ENCODE measurements at places on chromosomes 7 and 10.

- H3K4me3 ChIP-seq: no peak overlapping the region
- no peaks in the 10 kb centered on the region for H3K36me3 ChIP-seq
- DNase-seq: no peak
- H3K27ac ChIP-seq: no peak overlapping the region
- no peaks in the 10 kb centered on the region for H3K27me3 ChIP-seq
Measured at GRCh38 chr7:27587429-27587828, 75.3 kb downstream of the HIBADH start.

- no peak overlapping the region for H3K4me3 ChIP-seq
- H3K36me3 ChIP-seq: no peaks in the 10 kb centered on the region
- H3K27ac ChIP-seq: no peak overlapping the region
- DNase-seq: no peak
- no peaks in the 10 kb centered on the region for H3K4me1 ChIP-seq
Measured at GRCh38 chr7:8232999-8233847, 28.7 kb downstream of the ICA1 start.

DNA sequence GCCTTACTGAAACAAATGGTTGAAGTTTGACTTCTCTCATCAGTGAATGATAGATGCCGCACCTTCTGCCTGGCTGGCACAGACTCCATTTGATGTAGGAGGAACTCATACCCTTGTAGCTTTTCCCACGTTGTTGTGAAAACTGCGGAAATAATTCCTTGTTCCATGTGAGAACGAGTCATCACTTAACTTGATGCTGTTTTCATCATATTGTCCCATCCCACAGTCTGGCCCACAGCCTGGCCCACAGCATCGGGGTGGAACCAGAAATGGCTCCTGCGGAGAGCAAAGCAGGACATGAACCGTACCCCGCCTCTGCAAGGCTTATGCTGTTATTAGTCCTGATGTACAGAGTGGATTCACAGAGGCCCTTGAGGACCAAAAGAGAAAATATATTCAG is 587.0 kb downstream of the SDK1 start:
- no peaks in the 10 kb centered on the region for H3K36me3 ChIP-seq
- H3K27me3 ChIP-seq: no peaks in the 10 kb centered on the region
- H3K27ac ChIP-seq: peak overlapping the region; percentile 33

DNA sequence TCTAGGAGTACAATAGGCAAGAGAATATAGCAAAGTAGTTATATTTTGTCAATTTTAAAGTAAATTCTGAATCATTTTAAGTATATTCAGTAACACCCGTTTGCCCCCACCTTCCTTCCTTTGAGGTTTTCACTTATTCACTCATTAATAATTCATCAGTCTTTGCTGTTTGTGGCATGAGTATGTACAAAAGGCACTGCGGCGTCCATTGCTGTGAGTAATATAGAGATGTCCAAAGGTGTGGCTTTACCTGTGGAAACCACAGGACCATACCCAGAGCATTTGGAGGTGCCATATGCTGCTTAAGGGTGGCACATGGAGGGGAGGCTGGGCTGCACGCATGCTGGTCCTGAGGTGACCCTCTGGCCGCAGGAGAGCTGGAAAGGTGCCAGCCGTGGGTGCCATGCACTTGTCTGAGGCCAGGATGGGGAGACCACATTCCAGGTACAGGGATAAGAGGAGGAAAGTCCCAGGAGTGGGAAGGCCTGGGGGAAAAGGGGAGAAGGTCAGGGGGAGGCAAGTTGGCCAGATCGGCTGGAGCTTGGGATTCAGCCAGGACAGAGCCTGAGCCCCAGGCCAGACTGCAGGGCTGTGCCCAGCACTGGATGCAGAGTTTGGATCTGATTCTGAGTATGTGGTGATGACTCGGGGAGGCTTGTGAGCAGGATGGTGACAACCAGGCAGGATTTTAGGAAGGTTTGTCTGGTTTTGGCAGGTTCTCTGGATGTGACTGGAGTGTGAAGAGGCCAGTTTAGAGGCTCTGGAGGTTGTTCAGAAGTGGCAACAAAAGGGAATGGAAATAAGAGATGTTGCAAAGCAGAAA is 223.4 kb downstream of the MGMT start:
- DNase-seq: no peak
- peaks cover 9% of the 10 kb centered on the region for H3K4me1 ChIP-seq
- no peak overlapping the region for H3K4me3 ChIP-seq
- H3K27me3 ChIP-seq: no peaks in the 10 kb centered on the region
- no peaks in the 10 kb centered on the region for H3K36me3 ChIP-seq
- no peak overlapping the region for H3K27ac ChIP-seq

DNA sequence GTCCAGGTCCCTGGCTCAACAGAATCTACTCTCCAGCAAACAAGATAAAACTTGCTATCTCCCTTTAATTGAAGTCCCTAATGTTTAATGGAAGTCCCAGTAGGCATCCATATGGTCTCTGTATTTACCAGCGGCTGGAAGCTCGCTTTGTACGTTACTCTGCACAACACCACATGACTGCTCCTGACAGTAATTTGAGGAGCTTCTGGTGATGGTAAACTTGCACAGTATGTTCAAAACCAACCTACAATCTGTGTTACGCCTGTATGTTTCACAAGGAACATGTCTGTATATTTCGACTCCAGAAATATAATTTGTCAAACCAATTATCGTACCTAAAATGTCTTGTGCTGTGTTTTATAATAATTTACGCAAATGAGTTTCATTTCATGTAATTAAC is 4.4 kb upstream of the TECPR1 start:
- peaks cover 11% of the 10 kb centered on the region for H3K4me1 ChIP-seq
- DNase-seq: no peak
- H3K27me3 ChIP-seq: no peaks in the 10 kb centered on the region
- no peak overlapping the region for H3K27ac ChIP-seq
- H3K4me3 ChIP-seq: no peak overlapping the region

DNA sequence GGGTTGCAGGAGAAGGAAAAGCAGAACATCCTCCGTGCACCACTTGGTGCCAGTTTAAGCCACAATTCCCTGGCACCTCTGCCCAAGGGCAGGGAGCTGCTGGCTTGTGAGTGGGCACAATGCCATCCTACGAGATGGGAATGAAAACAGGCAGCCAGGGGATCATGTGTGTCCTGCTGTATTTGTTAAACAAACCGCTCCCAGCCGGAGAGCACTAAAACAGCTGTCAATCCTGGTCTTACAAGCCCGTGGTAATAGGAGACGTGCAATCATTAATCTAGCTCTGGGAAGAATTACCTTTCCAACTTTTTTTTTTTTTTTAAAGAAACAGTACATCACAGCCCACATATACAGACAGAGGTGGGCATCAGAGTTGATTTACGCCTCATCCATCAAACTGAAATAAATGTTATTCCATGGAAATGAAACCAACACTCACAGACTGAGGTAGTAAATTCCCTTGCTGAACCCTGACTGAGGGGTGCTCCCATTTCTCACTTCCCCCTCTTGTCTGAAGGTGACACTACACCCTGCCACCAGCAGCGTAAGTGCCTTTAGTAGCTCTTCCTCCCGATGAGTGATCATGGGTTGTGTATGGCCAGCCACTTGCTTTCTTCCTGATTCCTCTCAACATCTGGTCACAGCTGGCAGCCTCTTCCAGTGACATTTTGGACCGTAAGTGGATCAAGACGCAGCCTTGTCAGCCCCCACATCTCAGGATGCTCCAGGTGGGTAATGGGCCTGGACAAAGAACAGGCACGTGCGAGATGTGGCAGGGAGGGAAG is 143.8 kb downstream of the TEX36 start:
- DNase-seq: no peak
- no peak overlapping the region for H3K4me3 ChIP-seq
- H3K27ac ChIP-seq: no peak overlapping the region
- no peaks in the 10 kb centered on the region for H3K36me3 ChIP-seq
- H3K4me1 ChIP-seq: peaks cover 5% of the 10 kb centered on the region

GRCh38 chr10:110137142-110137545 is 70.3 kb upstream of the MXI1 start:
- H3K27ac ChIP-seq: no peak overlapping the region
- H3K4me3 ChIP-seq: no peak overlapping the region
- peaks cover 12% of the 10 kb centered on the region for H3K4me1 ChIP-seq

- H3K4me3 ChIP-seq: no peak overlapping the region
- H3K36me3 ChIP-seq: no peaks in the 10 kb centered on the region
- peaks cover 5% of the 10 kb centered on the region for H3K4me1 ChIP-seq
- H3K27ac ChIP-seq: no peak overlapping the region
- DNase-seq: no peak
Measured at GRCh38 chr10:60901561-60902235, 42.3 kb downstream of the RHOBTB1 start.

- H3K4me3 ChIP-seq: no peak overlapping the region
- DNase-seq: no peak
- no peak overlapping the region for H3K27ac ChIP-seq
- H3K27me3 ChIP-seq: no peaks in the 10 kb centered on the region
Measured at GRCh38 chr7:70647801-70648498, 484.0 kb upstream of the GALNT17 start.

DNA sequence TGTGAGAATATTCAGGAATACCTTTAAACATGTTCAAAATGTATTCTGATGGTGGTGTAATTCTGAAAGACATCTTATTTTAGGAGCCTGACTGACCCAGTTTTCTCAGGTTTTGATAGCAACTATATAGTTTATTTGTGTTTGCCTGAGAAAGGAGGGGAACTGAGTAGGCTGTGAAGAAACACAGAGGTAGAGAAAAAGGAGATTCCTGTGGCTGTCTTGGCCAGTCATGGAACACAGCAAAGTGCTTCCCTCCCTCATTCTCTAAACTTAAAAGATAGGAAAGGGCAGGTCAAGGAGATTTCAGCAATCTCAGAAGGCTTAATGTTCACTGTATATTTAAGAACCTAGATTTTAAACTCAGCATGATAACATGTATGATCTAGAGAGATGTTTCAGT is 43.5 kb downstream of the ZMYND11 start:
- H3K36me3 ChIP-seq: peaks cover 30% of the 10 kb centered on the region
- no peaks in the 10 kb centered on the region for H3K27me3 ChIP-seq
- H3K4me1 ChIP-seq: no peaks in the 10 kb centered on the region
- DNase-seq: no peak

DNA sequence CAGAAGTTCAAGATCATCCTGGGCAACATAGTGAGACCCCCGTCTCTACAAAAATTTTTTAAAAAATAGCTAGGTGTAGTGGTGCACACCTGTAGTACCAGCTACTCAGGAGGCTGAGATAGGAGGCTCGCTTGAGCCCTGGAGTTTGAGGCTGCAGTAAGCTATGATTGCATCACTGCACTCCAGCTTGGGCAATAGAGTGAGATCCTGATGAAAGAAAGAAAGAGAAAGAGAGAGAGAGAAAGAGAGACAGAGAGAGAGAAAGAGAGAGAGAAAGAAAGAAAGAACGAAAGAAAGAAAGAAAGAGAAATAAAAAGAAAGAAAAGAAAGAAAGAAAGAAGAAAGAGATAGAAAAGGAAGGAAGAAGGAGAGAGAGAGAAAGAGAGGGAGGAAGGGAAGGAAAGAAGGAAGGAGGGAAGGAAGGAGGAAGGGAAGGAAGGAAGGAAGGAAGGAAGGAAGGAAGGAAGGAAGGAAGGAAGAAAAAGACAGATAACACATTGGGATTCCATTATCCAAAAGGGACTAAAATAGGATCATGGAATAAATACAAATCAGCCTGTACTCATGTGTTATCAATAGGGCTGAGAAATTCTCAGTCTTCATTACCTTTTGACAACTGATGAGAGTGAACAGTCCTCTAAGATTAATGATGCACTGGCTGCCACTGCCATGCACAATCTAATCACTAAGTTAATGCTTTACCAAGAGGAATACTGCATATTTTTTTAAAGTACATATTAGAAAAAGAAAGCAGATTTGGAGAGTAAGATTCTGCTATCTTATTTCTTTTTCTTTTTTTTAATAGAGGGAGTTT is 35.4 kb upstream of the WAC start:
- no peaks in the 10 kb centered on the region for H3K27me3 ChIP-seq
- H3K27ac ChIP-seq: no peak overlapping the region
- H3K4me1 ChIP-seq: no peaks in the 10 kb centered on the region
- H3K4me3 ChIP-seq: no peak overlapping the region
- H3K36me3 ChIP-seq: no peaks in the 10 kb centered on the region

DNA sequence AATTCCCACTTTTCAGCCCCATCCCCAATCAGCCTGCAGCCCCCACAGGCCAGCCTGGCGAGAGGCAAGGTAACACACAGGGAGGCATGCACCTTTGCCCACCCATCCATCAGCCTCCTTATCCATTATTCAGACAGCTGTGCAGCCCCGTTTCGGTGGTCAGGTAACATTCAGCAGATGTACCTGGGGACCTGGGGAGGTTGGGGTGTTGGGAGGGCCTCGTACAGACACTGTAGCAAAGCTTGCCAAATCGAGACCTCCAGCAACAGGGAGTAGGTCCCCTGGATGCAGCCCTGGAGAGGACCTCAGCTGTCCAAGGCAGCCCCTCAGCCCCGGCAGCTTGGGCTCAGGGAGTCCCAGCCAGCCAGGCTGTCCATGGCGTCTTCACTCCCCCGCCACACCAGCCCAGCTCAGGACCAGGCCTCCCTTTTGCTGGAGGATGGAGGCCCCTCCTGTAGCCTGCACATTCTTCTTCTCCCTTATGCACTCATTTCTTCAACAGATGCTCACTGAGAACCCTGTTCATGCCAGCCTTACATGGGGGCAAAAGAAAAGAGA is 8.5 kb upstream of the DRGX start:
- DNase-seq: no peak
- peaks cover 3% of the 10 kb centered on the region for H3K27me3 ChIP-seq
- H3K4me1 ChIP-seq: no peaks in the 10 kb centered on the region
- H3K27ac ChIP-seq: no peak overlapping the region

DNA sequence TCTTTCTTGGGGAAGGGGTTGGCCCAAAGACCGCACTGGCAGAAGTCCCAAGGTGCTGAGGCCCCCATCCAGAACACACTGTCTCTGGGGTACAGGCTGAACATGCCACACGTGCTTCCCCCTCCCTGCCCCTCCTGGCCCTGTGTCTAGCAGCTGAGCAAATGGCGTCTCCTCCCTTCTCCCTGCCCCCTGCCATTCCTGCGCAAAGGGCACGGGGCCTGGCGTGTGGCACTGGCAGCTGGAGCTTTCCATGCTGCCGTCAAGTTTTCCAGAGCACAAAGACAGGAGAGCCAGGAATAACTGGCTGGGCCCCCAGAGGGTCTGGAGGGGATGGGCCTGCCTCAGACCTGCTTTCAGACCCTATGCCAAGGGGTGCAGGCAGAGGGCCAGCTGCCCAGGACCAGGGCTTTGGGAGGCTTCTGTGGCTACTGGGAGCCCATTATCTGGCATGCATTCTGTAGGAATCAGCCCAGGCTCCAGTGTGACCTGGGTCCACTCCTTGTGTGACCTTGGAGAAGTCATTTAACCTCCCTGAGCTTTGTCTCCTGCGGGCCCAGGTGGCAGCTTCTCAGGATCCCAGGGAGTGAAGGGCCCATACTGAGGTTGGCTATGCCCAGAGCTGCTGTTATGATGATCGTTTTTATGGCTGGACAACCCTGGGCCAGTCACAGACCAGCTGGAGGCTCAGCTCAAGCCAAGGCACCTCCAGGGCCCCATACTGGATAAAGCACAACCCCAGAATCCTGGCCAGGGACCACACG is 710 bp upstream of the LDB3 start:
- peaks cover 40% of the 10 kb centered on the region for H3K4me1 ChIP-seq
- no peak for DNase-seq
- peaks cover 22% of the 10 kb centered on the region for H3K27me3 ChIP-seq
- H3K4me3 ChIP-seq: no peak overlapping the region

DNA sequence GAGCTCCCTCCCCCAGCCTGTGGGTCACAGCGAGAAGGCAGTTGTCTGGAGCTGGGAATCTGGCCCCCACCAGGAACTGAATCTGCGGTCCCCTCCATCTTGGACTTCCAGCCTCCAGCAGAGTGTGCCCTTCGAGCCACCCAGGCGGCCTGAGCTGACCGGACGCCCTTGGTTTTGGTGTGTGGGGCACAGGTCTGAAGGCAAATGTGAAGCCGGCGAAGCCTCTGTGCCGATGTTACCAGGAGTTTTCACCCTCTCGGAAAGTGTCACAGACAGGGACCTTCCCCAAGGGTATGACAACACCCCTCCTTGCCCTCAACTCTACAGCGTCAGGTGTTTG is 109.1 kb downstream of the DNAJB6 start:
- no peak overlapping the region for H3K27ac ChIP-seq
- H3K36me3 ChIP-seq: no peaks in the 10 kb centered on the region
- H3K27me3 ChIP-seq: no peaks in the 10 kb centered on the region
- no peak overlapping the region for H3K4me3 ChIP-seq
- H3K4me1 ChIP-seq: no peaks in the 10 kb centered on the region
- no peak for DNase-seq
